Right atrium auricular region (tissue), 2 donors: ENCODE measurements at places on chromosomes 6 and 20. TPM values are rescaled to one million over a fixed set of nuclear protein-coding genes. Genes with fewer than 3 reads are reported as not detected.

DNA sequence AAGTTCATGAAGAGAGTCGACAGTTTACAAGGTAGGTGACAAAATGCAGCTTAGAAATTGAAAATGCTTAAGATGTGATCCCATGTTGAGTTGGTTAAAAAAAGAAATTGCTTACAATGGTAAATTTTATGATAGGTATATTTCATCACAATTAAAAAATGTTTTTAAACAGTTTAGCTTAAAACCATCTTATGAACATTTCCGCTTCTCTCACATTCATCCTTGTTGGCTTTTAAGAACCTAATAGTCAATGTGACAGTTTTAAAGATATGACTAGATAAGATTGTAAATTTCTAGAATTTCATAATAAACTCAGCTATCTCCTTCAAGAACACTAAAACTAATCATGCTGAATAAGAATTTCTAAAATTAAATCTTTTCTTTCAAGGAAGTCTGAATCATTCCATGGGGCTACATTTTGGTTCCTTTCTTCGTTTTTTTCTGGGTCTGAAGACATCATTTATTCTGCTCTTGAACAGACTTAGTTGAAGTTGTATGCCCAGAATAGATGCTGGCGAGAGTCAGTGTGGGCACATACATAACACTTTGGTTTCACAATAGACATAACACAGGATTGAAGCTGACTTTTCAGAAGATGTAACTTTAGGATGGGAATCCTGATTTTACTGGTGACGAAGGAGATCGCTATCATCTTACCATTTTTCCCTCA lies 35.9 kb upstream of the LTV1 start:
- no peak for DNase-seq
- peaks cover 16% of the 10 kb centered on the region for H3K36me3 ChIP-seq
- no peaks in the 10 kb centered on the region for H3K4me1 ChIP-seq
- no peak overlapping the region for H3K27ac ChIP-seq
- no peak overlapping the region for H3K4me3 ChIP-seq

DNA sequence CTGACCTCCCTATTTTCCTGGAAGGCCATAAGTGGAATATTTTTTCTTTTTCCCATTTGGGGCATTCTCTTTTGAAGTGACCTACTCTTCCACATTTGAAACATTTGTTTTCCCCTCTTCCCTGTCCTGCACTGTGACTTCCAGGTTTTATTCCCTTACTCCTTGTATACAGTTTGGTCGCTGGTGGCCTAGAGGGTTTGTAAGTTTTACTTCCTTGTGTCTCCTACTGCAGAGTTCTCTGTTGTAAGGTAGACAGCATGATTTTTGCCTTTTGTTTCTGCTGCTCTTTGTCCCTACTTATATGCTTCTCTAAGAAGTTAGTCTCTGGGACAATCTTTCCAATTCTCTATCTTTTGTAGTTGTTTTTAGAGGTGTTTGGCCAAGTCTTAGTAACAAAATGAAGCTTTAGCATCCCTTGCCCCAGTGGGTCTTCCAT lies 7.4 kb upstream of the ZNFX1 start:
- H3K36me3 ChIP-seq = peaks cover 100% of the 10 kb centered on the region
- H3K4me1 ChIP-seq = no peaks in the 10 kb centered on the region
- no peak for DNase-seq
- no peak overlapping the region for H3K27ac ChIP-seq
- H3K27me3 ChIP-seq = no peaks in the 10 kb centered on the region

DNA sequence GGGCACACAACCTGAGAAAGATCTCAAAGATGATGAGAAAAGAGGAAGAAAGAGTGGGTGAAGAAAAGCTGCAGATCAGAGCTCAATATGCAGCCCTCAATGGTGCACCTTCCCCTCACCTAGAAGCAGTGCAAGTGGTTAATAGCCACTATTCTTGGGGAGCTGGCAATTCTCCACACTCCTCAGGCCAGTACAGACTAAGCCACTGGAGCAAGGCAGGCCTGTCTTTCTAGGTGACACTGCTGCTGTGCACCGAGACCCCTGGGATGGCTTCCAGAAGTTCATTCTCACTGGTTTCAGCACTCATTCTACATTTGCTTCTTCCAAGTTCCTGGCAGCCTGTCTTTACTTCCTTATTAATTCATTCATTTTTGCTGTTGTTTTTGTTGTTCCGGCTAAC lies 973.3 kb downstream of the KIF16B start:
- no peak overlapping the region for H3K4me3 ChIP-seq
- H3K36me3 ChIP-seq = no peaks in the 10 kb centered on the region
- H3K4me1 ChIP-seq = no peaks in the 10 kb centered on the region
- no peak for DNase-seq

SALL4 gene
- total RNA-seq = not detected
